Hepatocyte (in vitro differentiated cells): ENCODE measurements at places on chromosomes 5 and 9. TPM values are rescaled to one million over a fixed set of nuclear protein-coding genes. Genes with fewer than 3 reads are reported as not detected.

The EGR1 gene
- polyA plus RNA-seq, result 336 and 434 TPM in 2 replicates

The PTPRD gene
- 6.5 and 11.0 TPM in 2 replicates for polyA plus RNA-seq

The MZB1 gene
- 0.30 TPM in 1 of 2 replicates, not detected in the other for polyA plus RNA-seq

The PCDHB5 gene
- 6.2 and 6.4 TPM in 2 replicates for polyA plus RNA-seq

The PCDHGA8 gene
- 0.28 and 0.53 TPM in 2 replicates for polyA plus RNA-seq

The MSMP gene
- polyA plus RNA-seq, result not detected in 2 replicates

The FGD3 gene
- 4.1 and 6.5 TPM in 2 replicates for polyA plus RNA-seq

The SPACA9 gene
- 3.3 and 5.6 TPM in 2 replicates for polyA plus RNA-seq
